ENCODE measurements at places on chromosomes 3 and 15.

- no peak for DNase-seq
Observed at GRCh38 chr3:101992863-101993262, 143.5 kb downstream of the NFKBIZ start.

DNA sequence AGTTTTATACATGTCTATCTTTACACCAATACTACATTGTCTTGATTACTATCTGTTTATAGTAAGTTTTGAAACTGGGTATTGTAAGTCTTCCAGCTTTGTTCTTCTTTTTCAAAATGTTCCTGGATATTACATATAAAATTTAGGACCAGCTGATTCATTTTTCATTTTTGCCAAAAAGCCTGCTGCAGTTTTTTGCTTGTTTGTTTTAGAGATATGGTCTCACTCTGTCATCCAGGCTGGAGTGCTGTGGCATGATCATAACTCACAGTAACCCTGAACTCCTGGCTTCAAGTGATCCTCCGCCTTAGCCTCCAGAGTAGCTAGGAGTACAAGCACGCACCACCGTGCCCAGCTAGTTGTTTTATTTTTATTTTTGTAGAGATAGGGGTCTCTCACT, 20.4 kb upstream of the AP4E1 start:
- no peak for DNase-seq

DNA sequence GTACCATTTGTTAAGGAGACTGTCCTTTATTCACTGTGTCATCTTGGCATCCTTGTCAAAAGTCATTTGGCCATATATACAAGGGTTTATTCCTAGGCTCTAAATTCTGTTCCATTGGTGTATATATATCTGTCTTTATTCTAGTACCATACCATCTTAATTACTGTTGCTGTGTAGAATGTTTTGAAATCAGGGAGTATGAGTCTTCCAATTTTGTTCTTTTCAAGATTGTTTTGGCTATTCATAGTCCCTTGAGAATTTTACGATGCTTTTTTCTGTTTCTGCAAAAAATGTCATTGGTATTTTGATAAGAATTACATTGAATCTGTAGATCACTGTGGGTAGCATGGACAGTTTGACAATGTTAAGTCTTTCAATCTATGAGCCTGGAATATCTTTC, 28.7 kb downstream of the PFN2 start:
- no peak for DNase-seq

- no peak for DNase-seq
Observed at GRCh38 chr3:39541917-39542329, 74.4 kb downstream of the MOBP start.

DNA sequence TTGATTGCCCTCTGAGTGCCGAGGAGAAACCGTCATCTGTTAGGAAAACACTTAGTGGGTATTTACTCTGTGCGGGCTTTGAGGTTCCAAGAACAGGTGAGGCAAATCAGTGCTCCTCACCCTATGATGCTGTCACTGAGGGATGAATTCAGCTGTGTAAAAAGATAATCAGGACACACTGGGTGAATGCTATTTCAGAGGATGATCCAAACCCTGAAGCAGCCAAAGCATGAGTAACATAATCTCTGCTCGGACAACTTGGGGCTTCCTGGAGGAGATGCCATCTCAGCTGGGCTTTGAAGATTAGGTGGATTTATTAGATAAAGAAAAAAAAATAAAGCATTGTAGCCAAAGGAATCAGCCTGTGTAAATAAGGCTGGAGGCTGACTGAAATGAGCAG, 10.5 kb upstream of the GADL1 start:
- no peak for DNase-seq

DNA sequence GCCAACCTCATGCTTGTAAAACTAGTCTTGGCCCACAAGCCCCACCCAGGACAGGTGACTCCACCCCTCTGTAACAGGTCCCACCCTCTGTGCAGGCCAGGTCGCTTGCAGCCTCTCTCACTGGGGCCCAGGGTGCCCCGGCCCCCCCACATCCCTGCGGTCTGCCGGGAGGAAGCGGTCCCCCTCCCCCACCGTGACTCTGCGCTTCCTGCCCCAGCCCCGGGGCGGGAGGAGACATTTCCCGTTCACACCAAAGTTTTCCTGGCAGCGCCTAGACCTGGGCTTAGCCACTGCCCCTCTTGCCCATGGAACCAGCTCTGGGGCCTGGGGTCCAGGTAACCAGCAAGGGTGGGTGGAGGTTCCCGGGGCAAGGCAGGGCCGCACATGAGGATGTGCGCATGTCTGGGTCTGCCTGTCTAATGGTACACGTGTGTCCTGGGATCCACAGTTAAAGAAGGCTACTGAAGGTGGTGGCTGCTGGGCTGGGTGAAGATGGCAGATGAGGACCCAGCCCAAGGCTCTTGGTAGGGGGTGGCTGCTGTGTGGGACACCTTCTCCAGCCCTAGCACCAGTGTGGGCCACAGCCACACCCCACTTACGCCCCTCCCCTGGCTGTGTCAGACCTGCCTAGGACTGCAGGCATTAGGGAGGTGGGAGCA, 8.4 kb downstream of the NBEAL2 start:
- DNase-seq = no peak

- no peak for DNase-seq
Observed at GRCh38 chr15:28912422-28912821, 26.6 kb downstream of the APBA2 start.

- no peak for DNase-seq
Observed at GRCh38 chr3:53775834-53776251, 70.4 kb downstream of the CHDH start.

GRCh38 chr3:128415773-128416577, 50.7 kb downstream of the DNAJB8 start:
- DNase-seq = no peak

DNA sequence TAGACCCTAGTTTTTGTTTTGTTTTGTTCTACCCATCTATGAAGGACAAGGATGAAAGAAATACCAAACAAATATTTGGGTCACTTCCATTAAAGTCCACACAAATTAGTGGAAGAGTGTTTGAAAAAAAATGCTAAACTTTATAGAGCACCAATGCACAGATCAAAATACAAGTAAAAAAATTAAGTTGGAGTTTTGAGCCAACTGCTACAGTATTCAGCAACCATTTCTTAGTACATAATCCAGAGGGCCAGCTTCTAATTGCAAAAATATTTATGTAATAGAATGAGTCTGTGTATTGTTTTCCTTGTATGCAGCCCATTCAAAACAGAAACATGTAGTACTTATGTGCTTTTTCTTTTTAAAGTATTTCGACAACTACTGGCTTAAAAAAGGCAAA, 121.1 kb downstream of the CBLB start:
- DNase-seq = no peak

- DNase-seq = no peak
Observed at GRCh38 chr3:187292181-187292580, 644 bp upstream of the MASP1 start.

GRCh38 chr15:70234256-70234905, 136.7 kb upstream of the TLE3 start:
- DNase-seq = no peak

DNA sequence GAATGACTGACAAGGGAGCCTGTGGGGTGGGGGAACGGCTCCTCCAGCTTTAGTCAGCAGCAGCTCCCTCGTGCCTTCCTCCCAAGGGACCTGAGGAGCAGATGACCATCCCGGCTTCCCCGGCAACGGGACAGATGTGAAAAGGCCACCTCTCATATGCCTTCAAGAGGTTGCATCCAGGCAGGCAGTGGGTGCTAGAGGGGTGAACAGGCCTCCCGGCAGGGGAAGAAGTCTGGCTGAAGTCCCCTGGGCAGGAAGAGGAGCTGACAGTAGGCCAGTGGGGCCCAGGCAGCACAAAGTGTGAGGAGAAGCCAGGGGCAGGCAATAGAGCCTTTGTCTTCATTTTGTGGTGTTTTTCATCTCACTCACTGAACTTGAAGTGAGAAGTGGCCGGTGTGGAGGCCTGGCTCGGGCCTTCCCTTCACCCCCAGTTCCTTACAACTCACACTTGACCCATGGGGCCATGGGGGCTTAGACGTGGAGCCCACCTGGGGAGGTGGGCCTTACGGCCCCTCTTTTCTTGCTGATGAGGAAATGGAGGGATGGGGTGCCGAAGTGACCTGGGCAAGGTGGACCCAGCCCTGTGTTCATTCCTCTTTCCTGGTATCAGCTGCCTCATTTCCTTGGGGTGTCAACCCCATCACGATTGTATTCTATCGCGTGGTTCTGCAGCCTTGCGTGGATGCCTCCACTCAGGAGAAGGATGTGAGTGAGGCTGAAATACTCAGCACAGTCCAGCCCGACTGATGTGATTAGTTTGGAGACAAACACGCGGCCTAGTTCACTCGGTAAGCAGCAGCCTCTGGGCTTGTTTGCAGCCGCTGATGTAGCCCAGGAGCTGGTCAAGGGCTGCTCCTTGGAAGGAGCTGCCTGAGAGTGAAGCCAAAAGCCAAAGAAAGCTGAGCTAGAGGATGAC, 115.5 kb upstream of the ALDH1A3 start:
- DNase-seq = no peak

GRCh38 chr3:141796889-141797781, 33.9 kb downstream of the GRK7 start:
- DNase-seq = no peak

GRCh38 chr15:46232471-46232870, 597.6 kb downstream of the SQOR start:
- DNase-seq = no peak

GRCh38 chr3:168021737-168022450, 73.8 kb downstream of the GOLIM4 start:
- DNase-seq = no peak

GRCh38 chr3:58021072-58021959, 13.1 kb downstream of the FLNB start:
- DNase-seq = no peak

DNA sequence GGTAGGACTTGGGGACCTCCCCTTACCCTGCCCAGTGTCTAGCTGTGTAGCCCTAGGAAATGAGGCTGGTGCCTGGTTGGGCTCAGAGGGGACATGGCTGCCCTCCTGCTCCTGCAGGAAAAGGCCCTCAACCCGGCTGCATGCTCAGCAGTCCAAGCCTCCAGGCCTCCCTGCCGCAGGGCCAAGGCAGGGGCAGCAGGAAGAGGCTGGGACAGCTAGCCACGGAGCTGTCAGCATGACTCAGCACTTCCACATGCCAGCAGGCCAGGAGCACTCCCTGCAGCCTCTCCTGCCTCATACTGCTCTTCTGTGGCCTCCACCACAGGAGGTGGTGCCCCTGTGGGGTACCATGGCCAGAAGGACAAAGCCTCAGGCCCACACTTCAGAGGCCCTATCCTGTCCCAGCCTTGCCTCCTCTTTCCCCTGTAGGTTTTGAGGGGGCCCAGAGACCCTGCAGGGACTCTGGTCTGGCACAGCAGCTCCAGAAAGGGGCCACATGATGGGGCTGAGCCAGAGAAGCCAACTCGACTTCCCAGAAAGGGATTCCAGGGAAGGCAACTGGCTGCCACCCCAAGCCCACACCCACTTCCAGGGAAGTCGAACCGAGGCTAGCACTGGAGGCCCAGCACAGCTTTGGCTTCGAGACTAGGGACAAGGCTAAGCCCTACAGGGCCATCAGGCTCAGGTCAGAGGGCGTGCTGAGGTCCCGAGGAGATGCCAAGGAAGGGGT, 19.5 kb downstream of the TKT start:
- DNase-seq = no peak

GRCh38 chr3:24533561-24534193, 39.0 kb upstream of the THRB start:
- DNase-seq = no peak

DNA sequence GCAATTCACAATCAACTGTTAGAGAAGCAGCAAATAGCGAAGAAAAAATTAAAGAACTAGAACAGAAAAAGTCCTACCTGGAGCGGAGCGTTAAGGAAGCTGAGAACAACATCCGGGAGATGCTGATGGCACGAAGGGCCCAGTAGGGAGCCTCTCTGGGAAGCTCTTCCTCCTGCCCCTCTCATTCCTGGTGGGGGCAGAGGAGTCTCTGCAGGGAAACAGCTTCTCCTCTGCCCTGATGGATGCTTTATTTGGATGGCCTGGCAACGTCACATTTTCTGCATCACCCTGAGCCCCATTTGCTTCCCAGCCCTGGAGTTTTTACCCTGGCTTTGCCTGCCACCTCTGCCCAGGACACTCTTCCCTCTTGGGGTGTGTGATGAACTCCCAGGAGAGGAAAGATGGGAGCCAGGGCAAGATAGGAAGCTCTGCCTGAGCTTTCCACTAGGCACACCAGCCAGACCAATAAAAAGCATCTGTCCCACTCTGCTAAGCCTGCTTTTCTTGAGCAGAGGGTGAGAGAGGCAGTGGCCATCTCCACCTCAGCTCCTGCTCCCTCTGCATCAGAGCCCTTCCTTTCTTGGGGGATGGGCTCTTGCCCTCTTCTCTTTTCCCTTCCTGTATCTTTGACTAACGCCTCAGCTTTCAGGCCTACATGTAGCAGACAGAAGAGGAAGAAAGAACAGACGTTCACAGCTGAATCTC, 39.4 kb downstream of the PPARG start:
- no peak for DNase-seq

DNA sequence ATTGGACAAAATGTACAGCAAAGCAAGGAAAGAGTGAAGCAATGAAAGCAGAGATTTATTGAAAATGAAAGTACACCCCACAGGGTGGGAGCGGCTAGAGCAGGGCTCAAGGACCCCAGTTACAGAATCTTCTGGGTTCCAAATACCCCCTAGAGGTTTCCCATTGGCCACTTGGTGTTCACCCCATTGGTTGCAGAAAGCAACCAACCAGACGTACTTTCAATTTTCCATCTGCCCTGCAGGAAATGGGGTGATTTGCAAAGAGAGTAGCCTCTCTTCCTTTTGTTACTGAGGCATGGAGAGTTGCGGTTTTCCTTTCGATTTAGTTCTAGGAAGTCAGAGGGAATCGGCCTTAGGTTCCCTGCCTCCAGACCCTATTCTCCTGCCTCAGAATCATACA, 2.4 kb downstream of the PML start:
- no peak for DNase-seq

DNA sequence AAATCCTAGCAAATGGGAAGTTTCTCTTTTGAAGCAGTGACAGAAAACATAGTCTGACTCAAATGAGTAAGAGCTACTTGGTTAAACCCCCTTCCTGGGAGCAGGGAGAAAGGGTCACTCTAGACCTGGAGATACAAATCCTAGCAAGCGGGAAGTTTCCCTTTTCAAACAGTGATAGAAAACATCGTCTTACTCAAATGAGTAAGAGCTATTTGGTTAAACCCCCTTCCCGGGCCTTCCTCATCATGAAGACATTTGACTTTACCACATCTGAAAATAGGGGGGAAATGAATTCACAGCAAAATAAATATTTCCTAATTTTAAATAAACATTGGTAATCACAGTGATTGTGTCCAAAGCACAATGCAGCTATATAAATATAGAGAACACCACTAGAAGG, 79.2 kb downstream of the FOXB1 start:
- no peak for DNase-seq

GRCh38 chr3:35523838-35524237, 115.5 kb upstream of the ARPP21 start:
- DNase-seq = no peak

- no peak for DNase-seq
Observed at GRCh38 chr3:171753665-171754408, 56.4 kb downstream of the PLD1 start.

GRCh38 chr15:59298225-59298853, 74.3 kb downstream of the MYO1E start:
- no peak for DNase-seq

GRCh38 chr15:77945566-77945965, 131.9 kb downstream of the TBC1D2B start:
- DNase-seq = no peak

GRCh38 chr3:12042638-12043037, 38.5 kb downstream of the SYN2 start:
- no peak for DNase-seq

- DNase-seq = no peak
Observed at GRCh38 chr3:42192334-42193200, 73.4 kb downstream of the CCK start.

Measured in NCI-H1930 (cell line).